Lower lobe of right lung (tissue), 2 donors: ENCODE measurements at places on chromosomes 4 and X. TPM values are rescaled to one million over a fixed set of nuclear protein-coding genes. Genes with fewer than 3 reads are reported as not detected.

- no peak overlapping the region for H3K27ac ChIP-seq
- H3K27me3 ChIP-seq = no peaks in the 10 kb centered on the region
- H3K36me3 ChIP-seq = no peaks in the 10 kb centered on the region
- H3K4me1 ChIP-seq = no peaks in the 10 kb centered on the region
- DNase-seq = no peak
Measured at GRCh38 chr4:81130569-81130968, 84.5 kb downstream of the PRKG2 start.

Gene IDH3G
- total RNA-seq = 50.1 TPM

GRCh38 chr4:173397604-173398003 lies 1.3 kb downstream of the SCRG1 start:
- no peak overlapping the region for H3K27ac ChIP-seq
- H3K36me3 ChIP-seq = no peaks in the 10 kb centered on the region
- no peak overlapping the region for H3K4me3 ChIP-seq
- H3K4me1 ChIP-seq = no peaks in the 10 kb centered on the region

- peaks cover 2% of the 10 kb centered on the region for H3K4me1 ChIP-seq
- no peak for DNase-seq
- H3K27ac ChIP-seq = no peak overlapping the region
- no peaks in the 10 kb centered on the region for H3K27me3 ChIP-seq
Measured at GRCh38 chr4:70754470-70754869, 32.7 kb downstream of the RUFY3 start.

GRCh38 chrX:130165181-130165702 lies 399 bp downstream of the AIFM1 start:
- DNase-seq = no peak
- peak overlapping the region; percentile 71 for H3K4me3 ChIP-seq
- H3K27ac ChIP-seq = peak overlapping the region; percentile 85
- peaks cover 15% of the 10 kb centered on the region for H3K4me1 ChIP-seq
- no peaks in the 10 kb centered on the region for H3K27me3 ChIP-seq

GRCh38 chrX:63744850-63745394 lies 40.1 kb downstream of the ARHGEF9 start:
- no peak overlapping the region for H3K4me3 ChIP-seq
- no peak overlapping the region for H3K27ac ChIP-seq
- peaks cover 9% of the 10 kb centered on the region for H3K4me1 ChIP-seq
- H3K36me3 ChIP-seq = no peaks in the 10 kb centered on the region
- no peak for DNase-seq

Gene PNCK
- total RNA-seq = not detected

DNA sequence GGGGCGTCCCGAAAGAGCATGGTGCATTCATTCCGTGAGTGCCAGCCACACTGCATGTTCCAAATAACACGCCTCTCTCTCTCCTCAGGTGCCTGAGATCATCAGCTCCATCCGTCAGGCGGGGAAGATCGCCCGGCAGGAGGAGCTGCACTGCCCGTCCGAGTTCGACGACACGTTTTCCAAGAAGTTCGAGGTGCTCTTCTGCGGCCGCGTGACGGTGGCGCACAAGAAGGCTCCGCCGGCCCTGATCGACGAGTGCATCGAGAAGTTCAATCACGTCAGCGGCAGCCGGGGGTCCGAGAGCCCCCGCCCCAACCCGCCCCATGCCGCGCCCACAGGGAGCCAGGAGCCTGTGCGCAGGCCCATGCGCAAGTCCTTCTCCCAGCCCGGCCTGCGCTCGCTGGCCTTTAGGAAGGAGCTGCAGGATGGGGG lies 54.2 kb downstream of the PTTG2 start:
- H3K36me3 ChIP-seq = peaks cover 30% of the 10 kb centered on the region
- peaks cover 5% of the 10 kb centered on the region for H3K4me1 ChIP-seq
- DNase-seq = no peak
- no peaks in the 10 kb centered on the region for H3K27me3 ChIP-seq

GRCh38 chr4:6022607-6023288 lies 4.5 kb upstream of the C4orf50 start:
- H3K36me3 ChIP-seq = no peaks in the 10 kb centered on the region
- H3K27me3 ChIP-seq = peaks cover 12% of the 10 kb centered on the region
